Activated CD4-positive, alpha-beta T cell treated with anti-CD3 and anti-CD28 coated beads, Interleukin-2, amount 50 U/mL, for 48 hours (primary cell): ENCODE measurements at places on chromosomes 3 and 15.

GRCh38 chr3:39149059-39149455 is 4.3 kb downstream of the CSRNP1 start:
- DNase-seq = no peak

DNA sequence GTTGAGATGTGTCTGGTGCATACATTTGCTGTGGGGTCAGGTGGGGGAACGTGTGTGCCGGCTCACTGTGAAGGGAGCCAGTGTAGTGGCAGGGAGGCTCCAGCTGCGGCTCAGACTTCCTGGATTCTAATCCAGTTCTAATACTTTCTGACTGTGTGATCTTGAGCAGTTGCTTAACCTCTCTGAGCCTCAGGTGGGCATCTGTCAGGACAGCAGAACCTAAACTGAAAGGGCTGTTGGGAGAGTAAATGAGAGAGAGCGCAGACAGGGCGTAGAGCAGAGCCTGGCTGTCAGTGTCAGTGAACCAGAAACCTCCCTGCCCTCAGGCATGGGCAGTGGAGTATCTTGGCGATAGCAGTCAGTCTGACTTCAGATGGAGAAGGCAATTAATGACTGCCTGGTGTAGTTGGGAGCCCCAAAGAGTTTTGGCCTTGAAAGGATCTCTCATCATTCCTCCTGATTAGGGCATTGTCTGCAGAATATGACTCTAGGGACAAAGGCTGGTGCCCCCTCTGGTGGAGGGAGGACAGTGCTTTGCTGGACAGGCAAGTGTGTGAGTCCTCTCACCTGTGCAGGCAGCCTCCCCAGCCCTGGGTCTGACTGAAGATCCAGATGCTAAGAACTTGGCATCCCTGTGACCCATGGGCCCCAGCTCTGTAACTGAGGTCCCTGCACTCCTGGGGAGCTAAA is 9.6 kb downstream of the KBTBD13 start:
- DNase-seq = peak; percentile 27

DNA sequence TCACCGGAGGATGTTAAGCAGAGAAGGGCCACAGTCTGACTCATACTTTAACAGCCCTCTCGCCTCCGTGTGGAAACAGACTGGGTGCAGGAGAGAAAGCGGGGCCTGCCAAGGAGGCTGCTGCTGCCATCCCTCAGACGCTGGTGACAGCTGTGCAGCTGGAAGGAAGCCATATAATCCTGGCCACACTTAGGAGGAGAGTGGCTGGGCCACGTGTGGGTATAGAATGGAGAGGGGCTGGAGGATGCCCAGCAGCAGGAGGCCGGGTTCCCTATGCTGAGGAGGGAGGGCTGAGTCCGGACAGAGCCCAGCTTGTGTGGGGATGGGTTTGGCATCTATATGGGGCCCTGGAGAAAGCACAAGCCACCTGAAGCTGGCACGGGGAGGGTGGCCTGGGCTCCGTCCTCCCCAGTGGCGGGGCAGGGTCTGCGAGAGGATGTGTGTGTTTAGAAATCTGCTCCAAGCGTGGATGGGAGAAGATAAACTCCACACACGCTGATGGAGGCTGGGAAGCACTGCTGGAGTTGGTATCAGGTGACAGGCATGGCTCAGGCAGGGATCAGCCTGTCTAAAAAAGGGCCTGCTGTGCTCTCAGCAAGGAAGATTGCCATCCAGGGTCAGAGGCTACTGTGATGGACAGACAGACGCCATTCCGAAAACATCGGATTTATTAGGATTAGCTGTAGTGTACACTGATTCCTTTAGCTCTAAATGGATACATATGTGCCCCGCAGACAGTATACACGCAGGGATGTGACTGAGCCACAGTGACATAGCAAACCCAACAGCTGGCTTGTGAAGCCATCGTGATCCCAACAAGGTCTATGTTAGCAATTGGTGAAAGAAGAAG is 15.9 kb downstream of the ABTB1 start:
- DNase-seq = no peak

DNA sequence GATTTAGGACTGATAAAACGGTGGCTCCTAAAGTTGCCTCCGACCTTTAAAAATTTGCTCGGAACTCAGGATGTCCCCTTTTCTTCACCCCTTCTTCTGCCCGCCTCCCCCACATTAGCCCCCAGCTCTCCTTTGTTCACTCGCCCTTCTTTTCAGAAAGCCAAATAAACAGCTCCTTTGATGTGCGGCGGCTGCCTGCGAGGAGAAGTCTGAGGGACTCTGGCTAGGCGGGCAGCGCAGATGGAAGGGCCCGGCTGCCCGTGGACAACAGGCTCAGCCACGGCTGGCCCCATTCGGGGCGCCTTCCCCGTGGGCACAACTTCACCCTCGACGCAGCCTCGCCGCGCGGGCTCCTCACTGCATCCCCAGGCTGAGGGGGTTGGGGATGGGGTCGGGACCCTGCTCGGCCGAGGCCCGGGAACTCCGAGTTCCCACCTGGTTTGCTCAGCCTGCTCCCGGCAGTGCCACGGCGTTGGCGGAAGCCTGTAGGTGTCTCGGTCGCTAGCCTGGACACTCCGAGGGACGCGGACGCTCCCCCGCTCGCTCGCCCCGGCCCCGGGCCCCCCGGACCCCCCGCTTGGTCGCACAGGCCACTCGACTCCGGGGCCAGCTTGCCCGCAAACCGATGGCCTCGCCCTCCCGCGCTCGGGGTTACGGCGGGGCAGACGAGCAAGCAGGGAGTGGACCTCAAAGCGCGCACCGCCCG is 897 bp upstream of the TLE3 start:
- peak; percentile 26 for DNase-seq

- no peak for DNase-seq
Observed at GRCh38 chr3:120689395-120689794, 7.4 kb upstream of the HGD start.

DNA sequence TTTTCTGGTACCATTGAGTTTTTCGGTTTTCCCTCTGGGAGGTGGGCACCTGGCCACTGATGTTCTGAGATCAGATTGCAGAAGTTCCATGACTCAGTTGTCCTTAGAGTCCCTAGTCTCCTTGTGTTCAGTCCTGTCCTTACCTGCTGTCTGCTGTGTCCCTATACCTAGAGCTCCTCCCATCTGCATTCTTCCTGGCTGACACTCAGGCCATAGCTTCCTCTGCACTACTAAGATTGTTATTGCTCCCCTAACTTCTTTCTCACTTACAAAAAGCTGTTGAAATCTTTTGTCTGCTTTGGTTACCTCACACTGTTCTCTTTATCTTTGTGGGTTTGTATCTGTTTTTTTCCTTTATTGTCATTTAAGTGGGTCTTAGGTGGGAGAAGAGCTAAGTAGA is 13.2 kb downstream of the USP3 start:
- DNase-seq = no peak

DNA sequence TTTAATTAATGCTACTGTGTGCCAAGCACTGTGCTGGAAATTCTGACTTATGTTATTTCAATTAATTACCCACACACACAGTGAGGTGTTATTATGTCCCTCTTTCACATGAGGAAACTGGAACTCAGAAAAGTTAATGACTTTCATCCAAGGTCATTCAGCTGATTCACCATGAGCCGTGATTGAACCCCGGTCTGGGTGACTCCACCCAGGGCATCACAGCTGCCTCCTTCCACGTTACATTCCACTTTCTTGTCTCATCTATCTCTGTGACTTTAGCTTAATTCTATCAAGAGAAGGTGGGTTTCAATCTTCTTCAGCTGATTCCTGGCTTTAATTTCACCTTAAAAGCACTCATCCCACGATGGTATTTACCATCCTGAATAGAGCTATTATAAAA is 16.3 kb downstream of the SRGAP3 start:
- no peak for DNase-seq

DNA sequence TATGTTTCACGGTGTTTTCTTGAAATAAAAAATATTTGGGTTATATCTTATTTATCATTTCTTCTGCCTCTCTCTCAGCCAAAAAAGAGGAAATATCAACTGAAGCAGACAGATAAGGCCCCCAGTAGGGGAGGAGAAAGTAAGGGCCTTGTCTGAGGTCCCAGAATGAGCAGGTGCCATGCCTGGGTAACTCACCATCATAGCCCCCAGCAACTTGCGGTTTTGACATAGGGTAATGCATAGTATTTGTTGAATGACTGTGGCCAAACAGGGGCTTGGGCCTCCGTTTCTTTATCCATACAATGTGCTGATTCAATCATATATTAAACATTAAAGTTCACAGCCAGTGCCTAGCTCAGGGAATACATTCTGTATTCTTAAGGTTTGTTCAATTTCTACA is 119.6 kb downstream of the ABI3BP start:
- DNase-seq = no peak

- DNase-seq = no peak
Observed at GRCh38 chr15:45212493-45212892, 24.7 kb upstream of the SHF start.

DNA sequence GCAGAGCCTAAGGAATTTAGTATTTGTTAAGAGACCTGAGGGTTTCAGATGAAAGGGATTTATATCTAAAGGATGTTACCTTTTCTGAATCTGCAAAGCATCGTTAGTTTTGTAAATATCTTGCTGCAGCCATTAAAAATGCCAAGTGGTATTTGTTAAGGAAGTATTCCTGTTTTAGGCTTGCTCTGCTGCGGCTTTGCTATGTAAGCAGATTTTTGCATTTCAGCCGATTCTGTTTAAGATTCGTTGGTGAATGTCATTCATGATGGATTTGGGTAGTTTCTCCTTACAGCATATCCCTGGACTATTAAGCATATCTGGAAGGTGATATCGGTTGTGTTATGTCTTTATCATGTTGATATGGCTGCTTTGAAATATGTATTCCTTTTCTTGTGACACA is 1.0 kb downstream of the USP8 start:
- no peak for DNase-seq

DNA sequence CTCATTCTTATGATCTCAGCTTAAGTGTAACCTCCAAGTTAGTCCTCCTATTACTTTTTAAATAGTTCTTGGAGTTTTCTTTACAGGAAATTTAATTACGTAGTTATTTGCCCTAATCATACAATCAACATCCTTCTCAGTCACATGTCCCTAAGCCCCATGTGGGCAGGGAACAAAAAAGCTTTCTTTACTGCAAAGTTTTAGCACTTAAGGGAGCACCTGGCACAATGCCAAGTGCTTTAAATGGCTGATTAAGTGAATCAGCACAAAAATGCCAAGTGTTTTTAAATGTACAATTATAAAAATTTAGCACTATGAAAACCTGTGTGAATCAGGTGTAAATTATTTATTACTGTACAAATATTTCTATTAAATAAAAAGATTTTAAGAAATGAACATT is 445.3 kb downstream of the C3orf38 start:
- DNase-seq = no peak

DNA sequence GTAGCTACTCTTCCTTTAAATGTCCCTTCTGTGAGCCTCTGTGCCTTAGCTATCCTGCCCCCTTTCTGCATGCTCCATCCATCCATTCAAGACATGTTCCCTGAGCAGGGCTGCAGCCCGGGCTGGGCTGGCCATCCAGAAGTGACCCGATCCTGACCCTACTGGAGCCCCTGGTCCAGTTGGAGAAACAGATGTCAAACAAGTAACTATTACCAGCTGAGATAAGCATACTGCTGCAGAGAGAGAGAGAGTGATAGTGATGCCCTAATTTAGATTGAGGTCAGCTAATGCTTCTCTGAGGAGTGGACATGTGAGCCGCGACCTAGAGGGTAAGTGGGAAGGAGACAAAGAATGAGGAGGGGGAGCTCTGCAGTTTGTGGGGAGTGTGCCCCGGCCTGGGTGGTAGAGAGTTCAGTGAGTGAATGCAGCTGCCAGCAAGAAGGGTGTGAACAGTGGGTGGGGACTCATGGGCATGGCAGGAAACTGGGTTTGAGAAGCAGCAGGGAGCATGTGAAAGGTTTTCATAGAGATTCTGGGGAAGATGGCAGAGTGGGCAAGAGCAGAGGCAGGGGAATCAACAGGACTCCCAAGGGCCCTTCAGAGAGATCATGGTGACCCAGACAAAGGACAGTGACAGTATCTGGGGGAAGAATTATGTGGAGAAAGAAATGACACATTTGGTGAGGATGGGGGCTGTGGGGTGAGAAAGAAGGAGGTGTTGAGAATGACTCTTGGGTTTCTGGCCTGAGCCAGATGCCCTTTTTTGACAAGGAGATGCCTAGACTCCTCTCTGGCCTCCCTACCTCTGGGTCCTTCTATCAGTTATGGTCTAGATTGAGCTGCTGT is 44.9 kb downstream of the CHCHD6 start:
- DNase-seq = no peak

- DNase-seq = no peak
Observed at GRCh38 chr15:31776039-31776438, 254.3 kb upstream of the CHRNA7 start.

GRCh38 chr15:72312605-72313447 is 7.1 kb downstream of the CELF6 start:
- DNase-seq = peak; percentile 66
